CD4-positive, alpha-beta T cell treated with Interferon alpha-2 for 1 hour (primary cell): ENCODE measurements at places on chromosomes 3 and 15.

GRCh38 chr3:125143982-125144652 is 68.4 kb downstream of the SLC12A8 start:
- DNase-seq, result no peak

GRCh38 chr3:190516416-190516815 is 2.5 kb downstream of the IL1RAP start:
- no peak for DNase-seq

- DNase-seq, result no peak
Observed at GRCh38 chr3:148315756-148316155, 381.9 kb upstream of the AGTR1 start.

GRCh38 chr3:169171739-169172138 is 491.8 kb downstream of the MECOM start:
- no peak for DNase-seq

DNA sequence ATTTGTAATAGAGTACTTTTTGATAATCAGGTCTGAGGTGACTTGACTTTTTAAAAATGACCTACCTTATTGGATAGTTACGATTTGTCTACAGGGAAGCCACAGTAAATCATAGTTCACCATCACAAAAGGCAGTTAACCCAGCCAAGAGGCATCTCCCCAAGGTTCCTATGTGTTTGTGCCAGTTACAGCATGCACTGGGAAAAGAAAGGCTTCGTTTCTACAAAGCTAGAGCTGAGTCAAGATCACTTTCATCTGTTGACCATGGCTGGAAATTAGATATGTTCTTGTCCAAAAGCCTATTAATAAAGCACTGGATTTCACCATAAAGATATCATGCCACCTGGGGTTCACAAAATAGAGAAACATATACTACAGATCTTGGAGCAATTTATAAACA is 139.9 kb downstream of the GREM1 start:
- no peak for DNase-seq

DNA sequence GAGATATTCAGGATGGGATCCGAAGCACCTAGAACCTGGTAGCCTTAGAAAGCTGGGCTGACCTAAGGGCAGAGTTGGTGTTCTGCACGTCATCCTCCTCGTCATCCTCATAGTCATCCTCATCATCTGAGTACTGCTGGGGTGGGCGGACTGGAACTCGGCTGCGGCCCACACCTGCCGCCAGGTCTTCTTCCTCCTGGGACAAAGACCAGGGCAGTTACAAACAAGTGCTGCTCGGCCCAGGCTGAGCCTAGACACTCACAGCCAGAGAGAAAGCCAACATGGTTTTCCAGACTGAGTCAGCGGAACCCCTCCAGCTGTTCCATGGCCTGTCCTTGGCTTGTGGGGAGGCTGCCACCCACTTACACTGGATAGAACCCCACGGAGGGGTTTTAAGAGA is 40.5 kb downstream of the SEMA3G start:
- DNase-seq, result no peak

GRCh38 chr15:73882761-73883419 is 9.5 kb downstream of the TBC1D21 start:
- DNase-seq, result no peak

DNA sequence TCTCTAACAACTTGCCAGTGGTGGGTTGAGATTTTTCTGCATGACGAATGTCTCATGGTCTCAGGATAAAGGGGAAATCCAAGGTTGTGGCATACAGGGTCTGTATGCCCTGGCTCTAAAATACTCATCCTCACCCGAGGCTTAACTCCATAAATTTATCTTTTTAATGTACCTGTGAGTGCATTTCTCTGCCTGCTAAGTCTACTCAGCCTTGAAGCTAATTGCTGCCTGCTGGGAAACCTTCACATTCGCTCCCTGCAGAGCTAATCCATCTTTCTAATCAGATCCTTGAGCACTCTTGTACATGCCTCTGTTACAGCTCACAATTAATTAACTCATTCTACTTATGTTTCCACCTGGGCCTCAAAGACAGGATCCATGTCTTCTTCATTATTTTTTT is 93.8 kb downstream of the CMSS1 start:
- no peak for DNase-seq

GRCh38 chr3:133943639-133944141 is 48.0 kb upstream of the RAB6B start:
- DNase-seq, result no peak

- DNase-seq, result no peak
Observed at GRCh38 chr15:65066001-65066634, 1.7 kb downstream of the RASL12 start.

DNA sequence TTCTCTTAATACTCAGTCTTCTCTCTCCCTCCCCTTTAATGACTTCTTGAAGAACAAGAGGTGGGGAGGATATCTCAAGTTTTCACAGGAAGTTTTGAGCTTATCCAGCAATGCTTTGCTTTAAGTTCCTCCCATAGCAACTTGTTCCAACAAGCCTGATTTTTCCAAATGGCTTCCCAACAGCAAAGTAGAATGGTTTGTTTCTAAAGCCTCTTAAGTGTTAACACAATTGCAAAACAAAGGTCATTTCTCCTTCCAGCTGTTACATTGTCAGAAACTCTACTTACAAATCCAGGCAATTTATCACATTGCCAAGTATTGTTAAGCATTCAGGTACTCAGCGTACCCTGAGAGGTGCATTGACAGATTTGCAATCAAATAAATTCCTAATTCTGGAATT is 6.8 kb upstream of the ZNF770 start:
- no peak for DNase-seq

GRCh38 chr15:29322415-29322814 is 52.8 kb upstream of the NSMCE3 start:
- DNase-seq, result no peak

DNA sequence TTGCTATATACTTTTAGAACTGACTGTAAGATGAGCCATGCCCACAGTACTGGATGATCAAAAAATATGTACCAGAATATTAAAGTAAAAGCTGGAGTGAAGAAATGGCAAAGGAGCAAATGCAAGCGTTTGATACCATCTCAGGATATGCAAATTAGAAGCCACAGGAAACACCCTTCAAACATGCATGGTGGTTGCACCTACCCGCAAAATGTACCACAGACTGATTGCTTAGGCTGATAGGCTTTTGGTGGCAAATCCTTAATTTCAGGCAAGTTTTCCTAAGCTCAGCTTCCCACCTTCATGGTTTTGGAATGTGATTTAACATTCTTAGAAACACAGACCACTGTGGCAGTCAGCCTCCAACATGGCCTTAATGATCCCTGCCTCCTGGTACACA is 149.0 kb downstream of the PDZRN3 start:
- DNase-seq, result no peak
